ENCODE measurements at places on chromosomes 7 and 10.
A peak's percentile ranks its signal among the peaks of the same experiment; 100 is the strongest.

DNA sequence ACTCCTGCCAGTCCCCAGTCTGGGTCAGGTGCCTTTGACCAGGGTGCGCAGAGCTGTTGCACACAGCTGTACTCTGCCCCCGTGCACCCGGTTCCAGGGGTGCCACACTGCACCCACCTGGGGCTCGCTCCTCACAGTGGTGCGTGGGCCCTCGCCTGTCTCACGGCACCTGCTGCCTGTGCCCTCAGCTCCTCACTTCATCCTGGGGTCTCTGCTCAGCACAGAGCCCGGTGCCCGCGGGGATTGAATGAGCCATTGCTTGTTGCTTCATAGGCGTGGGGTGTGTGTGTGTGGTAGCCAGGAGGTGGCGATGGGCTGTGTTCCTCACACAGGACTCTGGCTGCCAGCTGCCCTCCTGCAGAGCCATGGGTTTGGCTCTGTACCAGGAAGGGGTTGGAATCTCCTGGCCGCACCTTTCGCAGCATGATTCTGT, 18.5 kb downstream of the EIF3B start:
- no peak for DNase-seq

- no peak for DNase-seq
These were observed 3.9 kb downstream of the FOXL3 start for GRCh38 chr7:293681-294439.

DNA sequence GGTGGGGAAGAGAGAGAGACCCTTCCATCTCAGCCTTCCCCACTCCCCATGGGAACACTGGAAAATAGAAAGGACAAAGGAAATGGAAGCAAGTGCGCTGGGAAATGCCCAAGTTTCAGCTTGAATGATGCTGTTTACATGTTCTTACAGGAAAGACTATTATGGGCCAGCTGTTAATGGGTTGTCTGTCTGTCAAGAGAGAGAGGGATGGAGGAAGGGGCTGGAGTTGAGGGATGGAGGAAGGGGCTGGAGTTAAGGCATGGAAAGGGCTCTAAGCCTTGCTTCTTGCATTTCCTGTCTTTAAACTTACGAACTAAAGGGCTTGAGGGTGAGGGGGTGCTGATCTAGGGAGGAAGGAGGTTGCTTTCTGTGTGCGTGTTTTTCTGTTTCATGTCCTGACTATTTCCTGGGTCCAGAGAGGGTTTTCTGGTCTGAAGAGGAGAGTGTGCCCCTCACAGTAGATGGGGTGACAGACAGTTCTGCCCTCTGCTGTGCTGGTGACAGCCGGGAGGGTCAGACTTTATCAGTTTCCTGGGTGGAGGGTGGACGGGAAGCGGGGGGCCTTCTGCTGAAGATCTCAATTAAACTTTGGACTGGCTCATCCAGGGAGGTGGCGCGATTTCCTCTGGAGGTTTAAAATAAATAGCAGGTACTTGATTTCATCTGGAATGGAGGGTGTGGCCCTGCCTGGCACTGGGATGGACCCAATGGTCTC, 30.5 kb downstream of the GRK5 start:
- DNase-seq = no peak

DNA sequence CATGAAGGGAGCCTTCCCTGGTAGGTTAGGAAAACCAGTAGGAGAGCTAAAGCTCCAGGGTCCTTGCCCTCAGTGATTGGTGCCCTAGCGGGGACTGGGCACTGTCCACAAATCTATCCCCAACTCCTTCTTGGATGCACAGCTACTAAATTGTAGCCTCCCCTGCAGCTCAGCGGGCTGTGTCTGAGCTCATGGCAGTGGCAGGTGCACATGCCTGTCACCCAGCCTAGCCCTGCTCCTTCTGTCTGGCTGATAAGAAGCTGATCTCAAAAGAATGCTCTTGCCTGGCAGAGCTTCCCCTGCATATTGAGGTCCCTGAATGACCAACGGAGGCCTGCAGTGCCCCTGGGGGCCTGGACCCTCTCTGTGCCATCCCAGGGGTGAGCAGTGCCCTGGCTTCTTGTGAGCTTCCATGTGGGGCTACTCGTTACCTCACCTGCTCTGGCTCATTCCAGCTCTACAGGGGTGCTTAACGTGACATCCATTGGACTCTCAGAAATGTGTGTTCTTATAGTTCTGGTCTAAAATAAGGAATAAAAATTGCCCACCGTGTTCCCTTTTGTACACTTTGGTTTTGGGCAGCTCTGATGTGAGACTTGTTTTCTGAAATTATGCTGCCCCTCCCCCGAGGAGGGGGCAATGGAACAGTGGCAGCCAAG, 59.8 kb upstream of the ANTXRL start:
- DNase-seq = no peak

GRCh38 chr7:157079116-157079515, 59.6 kb upstream of the UBE3C start:
- DNase-seq = no peak

GRCh38 chr7:70744492-70744891, 387.5 kb upstream of the GALNT17 start:
- no peak for DNase-seq

- DNase-seq = no peak
These were observed 13.5 kb downstream of the BHLHA15 start for GRCh38 chr7:98224701-98225181.

DNA sequence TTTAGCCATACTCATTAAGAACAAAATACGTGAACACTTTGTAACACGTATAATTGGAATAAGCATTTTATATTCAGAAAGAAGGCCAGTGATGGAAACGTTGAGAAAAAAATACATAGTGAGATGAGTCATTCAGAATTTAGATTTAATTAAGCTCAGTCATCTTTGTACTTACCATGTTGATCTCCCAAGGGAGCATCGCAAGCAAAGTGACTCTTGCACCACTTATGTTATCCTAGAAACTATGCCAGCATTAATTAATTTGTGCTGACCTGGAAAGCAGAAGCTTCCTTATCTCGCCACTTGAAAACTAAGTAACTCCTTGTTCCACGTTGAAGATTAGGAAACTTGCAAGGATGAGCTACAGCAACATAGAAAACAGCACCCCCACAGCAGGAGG, 9.7 kb upstream of the MPP7 start:
- DNase-seq = no peak

DNA sequence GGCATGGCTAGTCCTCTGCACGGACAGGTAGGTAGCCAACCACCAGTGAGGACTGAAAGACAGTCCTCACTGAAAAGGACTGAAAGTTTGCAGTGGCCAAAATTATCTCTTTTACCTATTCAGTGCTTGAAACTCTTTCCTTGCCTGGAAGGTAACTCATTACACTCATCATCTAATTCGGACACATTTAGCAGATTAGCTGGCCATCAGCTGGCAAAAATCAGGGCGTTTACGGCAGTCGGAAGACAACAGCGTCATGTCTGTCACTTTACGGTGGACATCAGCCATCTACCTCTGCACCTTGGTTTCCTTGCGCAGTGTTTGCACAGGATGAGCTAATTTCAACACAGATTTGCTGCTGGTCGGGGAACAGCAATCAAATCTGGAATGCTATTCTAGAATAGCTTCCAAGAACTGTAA, 740 bp downstream of the ANXA7 start:
- DNase-seq = no peak

- DNase-seq = no peak
These were observed 620.0 kb downstream of the SH2D4B start for GRCh38 chr10:81157681-81158080.

DNA sequence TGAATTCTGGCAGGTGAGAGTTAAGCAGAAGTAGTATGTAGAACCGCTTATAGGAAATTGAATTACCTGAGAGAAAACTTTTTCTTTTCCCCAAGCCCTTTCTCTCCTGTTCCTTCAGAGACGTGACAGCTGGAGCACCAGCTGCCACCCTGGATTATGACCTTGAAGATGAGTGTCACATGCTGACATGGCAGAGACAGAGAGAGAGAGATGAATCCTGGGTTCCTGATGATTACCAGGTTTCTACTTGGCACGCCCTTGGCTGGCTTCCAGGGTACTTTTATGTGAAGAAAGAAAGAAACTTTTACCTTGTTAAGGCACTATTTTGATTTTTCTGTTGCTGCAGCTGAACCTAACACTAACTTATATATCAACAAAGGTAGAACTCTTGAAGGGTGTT, 99.9 kb downstream of the GPR26 start:
- peak; percentile 53 for DNase-seq

DNA sequence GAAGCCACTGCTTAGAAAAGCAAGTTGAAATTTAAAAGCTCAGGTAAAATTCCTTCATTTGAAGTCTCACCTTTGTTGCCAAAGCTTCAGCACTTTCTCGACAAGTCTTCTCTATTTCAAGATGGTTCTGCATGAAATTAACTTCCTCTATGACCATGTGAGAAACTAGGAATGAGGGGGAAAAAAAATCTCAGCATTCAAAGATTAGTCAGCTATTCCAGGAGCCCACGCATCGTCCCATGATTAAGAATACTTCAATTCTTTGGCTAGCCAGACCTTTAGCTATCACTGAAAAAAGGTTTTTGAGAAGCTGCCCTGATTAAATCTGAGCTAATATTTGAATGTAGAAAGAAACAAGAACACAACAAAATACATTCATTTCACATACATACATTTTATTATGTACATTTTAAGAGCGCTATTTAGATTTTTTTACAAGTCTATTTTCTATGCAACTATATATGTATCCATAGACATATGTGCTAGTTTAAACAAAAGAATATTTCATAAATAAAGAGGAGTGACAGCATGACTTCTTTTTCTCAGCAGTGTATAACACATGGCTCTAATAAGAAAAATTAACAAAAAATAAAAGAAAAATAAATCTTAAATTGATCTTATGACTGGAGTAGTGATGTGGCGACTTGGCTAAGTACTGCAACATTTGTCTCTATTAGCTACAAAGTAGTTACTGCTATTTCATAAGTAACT, 44.8 kb downstream of the SHTN1 start:
- DNase-seq = no peak

GRCh38 chr10:128926711-128927110, 540.3 kb upstream of the MGMT start:
- DNase-seq = no peak

DNA sequence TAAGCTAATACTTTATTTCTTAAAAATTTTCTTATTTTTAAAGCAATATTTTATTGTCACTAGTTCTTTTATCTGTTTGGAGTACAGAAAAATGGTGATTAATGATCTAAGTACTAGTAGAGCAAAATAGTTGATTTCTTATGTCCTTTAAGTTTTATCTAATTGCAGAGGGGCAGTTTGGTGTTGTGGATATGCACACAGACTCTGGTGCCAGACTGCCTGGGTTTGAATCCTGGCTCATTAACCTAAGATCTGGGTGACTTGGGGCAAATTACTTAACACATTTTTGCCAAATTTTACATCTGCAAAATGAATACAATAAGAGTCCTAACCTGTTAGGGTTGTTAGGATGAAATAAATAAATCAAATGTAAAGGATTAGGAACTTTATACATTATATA, 10.7 kb upstream of the PRPS1L1 start:
- DNase-seq = no peak

GRCh38 chr7:41540601-41541000, 162.3 kb downstream of the INHBA start:
- DNase-seq = no peak

DNA sequence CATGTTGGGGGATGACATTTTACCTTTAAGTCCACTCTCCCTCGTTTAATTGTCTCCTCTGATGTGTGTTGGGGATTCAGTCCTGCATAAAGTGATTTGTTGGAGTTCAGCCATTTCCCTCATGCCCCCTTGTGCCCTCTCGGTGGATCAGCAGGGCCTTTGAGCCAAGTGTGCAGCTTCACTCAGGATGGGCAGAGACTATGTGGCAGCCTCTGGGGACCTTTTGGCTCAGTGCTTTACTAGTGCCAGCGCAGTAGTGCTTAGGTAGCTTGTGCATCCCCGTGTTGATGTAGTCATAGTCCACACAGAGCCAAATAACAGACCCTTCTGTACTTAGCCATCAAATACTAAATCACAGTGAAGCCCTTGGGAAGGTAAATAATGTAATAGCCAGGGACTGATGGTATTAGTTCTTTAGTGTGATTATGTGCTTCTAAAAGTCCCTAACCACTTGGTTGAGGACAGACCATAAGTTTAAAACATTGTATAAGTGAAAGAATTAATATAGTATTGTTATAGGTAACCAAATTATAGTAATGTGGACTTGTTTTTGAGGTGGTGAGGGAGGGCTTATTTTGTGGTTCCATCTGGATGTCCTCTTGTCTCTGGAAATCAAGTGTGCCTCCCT, 11.4 kb downstream of the BUB3 start:
- DNase-seq = no peak

DNA sequence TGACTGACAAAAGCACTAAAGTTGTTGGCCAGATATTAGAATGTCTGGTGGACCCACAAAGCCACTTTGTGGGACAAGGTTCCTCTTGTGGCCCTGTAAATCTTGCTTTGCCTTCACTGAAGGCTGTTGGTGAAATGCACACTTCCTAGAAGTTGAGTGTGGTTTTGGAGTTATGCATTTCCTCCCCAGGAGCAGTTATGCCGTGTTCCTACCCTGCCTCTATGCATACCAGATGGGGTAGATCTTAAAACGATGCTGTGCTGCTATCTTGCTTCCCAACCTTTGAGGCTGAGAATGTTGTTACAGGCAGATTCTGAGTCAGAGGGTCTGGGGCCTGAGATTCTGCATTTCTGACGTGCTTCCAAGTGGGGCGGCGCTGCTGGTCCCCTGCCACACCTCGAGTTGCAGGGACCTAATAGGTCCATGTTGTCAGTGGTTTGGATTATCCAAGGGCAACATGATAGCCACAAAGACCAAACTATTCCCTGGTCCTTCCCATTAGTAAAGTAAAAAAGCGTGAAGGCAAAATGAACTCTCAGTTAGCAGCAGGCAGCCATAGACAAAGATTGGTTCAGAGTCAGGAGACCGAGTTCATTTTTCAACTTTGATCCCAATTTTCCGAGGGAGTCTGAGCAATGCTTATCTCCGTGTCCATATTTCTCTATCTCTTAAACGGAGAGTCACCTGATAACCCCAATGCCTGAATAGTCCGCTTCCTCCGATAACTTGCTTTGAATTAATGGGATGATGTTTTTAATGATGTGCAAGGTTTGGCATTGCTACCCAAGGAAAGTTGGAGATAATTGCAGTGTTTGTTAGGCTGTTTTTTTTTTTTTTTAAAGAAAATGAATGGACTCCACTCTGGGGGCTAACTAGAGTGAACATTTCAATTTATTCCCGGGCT, 55.8 kb downstream of the CDHR3 start:
- DNase-seq = no peak

DNA sequence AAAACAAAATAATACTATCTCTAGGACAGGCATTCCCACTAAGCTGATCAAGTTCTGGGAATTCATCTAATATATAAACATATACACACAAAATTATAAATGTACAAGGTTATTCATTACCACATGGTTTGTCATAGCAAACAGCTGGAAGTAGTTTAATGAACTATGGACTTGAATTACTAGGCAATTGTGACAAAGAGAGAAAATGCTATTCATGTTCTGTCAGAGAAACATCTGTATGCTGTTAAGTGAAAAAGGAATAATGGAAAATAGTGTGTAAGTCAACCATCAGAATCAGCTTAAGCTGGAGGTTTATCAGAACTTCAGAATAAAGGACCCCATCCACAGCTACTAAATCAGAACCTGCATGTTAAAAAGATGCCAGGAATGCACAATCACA, 2.8 kb downstream of the ZNF248 start:
- no peak for DNase-seq

GRCh38 chr10:8544500-8544899, 490.0 kb downstream of the GATA3 start:
- DNase-seq = no peak

All from NCI-H524 treated with DMSO at 0.1 percent for 48 hours (cell line).